ENCODE measurements at places on chromosomes 4 and X.
A peak's percentile ranks its signal among the peaks of the same experiment; 100 is the strongest.

DNA sequence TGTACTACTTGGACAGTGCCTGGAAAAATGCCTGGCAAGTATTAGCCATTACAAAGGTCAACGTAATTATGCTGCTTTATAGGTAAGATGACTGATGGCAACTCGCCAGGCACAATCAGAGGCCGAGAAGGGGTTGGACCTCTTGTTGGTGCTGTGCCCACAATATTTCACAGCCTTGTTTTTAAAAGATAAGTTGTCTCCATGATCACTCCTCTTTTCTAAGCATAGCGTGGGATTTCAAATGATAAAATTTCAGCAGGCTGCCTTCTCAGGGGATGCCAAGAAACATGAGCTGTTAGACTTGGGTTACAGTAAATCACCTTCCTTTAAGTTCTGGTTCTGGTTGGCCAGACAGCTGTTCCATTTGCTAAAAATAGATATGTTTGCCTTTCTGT lies 26.9 kb downstream of the HOPX start:
- no peak for DNase-seq

DNA sequence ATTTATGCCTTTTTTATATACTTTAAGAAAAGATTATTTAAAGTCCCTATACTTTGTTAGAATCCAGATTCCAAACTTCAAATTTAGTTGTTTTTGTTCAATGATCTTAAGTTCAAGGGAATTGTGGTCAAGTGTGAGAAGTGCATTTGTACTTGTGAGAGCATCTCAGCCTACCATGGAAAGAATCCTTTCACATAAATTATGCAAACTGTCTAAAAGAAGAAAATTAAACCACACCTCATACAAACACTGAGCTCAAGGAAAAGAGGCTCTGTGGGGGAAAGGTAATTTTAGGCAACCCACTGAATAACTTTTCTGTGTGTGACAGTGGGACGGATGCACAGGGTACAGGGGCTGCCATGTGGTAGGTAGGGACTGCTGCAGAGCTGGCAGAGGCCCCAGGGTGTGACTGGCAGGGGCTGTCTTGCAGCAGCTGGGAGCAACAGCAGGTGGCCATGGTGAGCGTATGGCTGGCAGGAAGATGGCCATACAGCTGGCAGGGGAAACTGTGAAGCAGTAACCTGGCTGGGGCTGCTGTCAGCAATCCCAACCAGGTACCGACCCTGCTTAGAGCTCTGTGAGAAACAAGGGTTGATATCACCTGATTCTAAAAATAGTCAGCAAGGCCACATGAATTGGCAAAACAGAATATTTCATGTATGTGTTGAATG lies 130.6 kb downstream of the UGT8 start:
- DNase-seq, result no peak

- DNase-seq, result no peak
These were observed 54.9 kb downstream of the MAP7D2 start for GRCh38 chrX:20061855-20062254.

GRCh38 chrX:19100586-19100985 lies 21.7 kb downstream of the ADGRG2 start:
- no peak for DNase-seq

- DNase-seq, result no peak
These were observed 978 bp upstream of the HS3ST1 start for GRCh38 chr4:11429699-11430045.

DNA sequence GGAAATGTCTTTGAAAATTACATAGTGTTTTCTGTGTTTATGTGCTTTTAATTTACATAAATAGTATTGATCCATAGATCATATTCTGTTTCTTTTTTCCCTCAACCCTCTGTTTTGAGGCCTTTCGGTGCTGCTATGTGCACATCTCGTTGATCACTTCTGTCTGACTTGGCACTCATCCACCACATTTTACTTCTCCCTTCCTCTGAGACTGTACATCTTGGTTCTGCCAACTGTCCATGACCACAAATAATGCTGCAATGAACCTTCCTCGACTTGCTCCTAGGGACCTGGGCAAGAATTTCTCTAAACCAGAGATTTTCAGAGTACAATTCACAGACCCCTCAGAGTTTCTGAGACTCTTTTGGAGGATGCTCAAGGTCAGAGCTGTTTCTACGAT lies 74.4 kb downstream of the RTL5 start:
- no peak for DNase-seq

- DNase-seq, result no peak
These were observed 1209.7 kb upstream of the PABPC4L start for GRCh38 chr4:135411251-135411650.

DNA sequence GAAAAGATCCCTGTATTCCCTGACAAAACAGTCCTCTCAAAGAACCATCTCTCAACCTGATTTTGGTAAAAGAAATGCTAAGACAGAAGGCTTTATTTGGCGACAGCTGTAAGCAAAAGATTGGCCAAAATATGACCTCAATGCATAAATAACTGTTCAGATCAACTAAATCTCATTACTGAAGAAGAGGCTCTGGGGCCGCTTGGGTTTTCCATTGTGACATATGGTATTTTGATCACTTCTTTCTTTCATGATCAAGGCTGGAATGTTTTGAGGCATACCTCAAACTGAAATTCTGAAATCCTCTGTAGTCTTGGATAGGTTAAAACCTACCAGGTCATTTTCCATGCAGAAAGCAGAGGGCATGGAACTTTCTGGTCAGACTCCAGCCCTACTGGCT lies 106.3 kb downstream of the C4orf51 start:
- DNase-seq, result no peak

- no peak for DNase-seq
These were observed 40.6 kb downstream of the GABRB1 start for GRCh38 chr4:47071901-47072341.

DNA sequence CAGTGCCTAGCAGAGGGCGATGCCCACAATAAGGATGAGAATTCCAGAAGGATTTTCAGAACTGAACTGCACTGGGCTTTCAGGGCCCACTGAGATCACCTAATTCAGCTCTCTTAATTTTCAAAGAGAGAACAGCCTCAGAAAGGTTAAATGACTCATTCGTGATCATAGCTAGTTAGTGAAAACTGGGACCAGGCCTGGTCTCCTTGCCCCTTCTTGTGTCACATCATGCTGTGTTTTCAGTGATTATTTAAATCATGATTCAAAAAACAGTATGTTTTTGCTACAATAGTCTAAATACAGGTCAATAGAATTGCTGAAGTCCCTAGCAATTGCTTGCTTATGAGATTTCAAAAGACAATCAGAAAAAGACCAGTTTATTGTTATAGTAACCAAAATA lies 136.4 kb upstream of the PLAC1 start:
- no peak for DNase-seq

DNA sequence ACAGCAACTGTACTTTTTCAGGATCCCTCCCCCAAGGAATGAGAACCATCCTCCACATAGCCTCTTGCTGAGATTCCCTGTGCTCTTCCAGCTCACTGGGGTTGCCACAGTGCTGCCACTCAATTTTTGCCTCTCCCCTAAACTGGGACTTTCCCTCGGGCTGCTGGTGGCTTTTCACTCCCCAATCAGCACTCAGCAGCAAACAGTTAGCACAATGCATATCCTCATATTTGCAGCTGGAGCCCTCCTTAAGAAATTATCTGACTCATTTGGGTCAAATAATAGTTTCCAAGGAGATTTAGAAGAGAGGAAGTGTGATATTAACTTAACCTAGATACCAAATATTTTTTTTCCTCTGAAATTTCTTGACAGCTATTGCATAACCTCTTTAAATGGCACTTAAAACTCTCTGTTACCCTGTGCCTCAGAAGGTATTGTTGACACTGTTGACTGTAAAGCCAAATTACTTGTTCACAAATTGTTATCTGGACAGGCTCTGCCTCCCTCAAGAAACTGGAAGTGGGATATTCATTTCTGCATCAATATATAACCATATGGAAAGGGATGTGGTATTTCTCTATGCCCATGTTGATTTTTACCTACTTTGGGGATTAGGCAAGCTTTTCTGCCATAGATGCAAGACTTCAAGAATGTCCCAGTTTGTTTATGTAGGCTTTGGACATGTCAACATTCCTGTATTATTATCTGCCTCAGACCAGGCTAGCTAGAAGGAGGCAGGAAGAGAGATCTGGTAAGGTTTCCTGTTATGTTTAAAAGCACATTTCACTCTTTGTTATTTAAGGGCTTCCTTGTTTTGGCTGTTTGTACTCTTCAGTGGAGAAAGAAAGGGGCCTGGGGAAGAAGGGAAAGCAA lies 58.0 kb downstream of the SEPTIN11 start:
- DNase-seq, result no peak

- no peak for DNase-seq
These were observed 530.1 kb downstream of the INPP4B start for GRCh38 chr4:142316025-142316424.

GRCh38 chr4:85779165-85779564 lies 304.2 kb downstream of the ARHGAP24 start:
- no peak for DNase-seq

- DNase-seq, result no peak
These were observed 221.7 kb downstream of the ARHGAP24 start for GRCh38 chr4:85696661-85697060.

DNA sequence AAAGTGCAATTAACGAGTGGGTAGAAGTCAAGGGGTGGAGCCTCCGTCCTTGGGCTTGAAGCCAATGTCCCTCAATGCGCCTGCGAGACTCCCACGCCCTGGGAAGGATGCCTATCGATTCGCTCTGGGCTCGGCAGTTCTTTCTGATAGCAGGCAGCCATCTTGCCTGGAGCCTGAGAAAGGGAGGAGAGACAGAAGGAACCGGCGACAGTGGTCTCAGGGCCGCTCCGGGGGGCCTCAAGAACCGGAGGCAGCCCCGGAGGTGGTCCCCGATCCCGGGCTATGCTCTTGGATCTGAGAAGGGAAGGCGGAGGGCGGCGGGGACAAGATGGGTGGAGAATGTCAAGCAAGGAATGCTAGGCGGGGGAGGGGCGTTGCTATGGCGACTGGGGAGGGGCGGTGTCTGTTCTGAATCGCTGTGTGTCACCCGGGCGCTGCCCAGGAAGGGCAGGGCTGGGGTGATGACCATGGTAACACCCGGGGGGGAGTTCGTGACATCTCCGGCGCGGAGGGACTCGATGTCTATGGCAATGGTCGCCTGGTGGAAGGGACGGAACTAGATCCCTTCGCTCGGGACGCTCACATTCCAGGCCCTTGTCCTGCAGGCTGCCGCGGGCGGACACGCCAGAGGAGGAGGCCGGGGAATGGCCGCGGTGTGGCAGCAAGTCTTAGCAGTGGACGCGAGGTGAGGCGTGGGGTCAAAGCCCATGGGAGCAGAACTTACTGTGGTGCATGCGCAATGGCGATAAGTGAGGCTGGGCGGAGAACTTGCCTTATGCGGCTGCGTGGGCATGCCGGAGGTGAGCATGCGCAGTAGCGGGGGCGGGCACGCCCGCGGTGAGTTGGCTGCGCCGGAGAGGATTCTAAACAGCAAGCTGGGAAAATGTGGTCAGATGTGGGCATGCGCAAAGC lies at the start of gene WDR13:
TSS of gene WDR13 (plus strand) at position 140 of the 912 bp plus-strand sequence. CDS start at position 645, 505 bp downstream.
- peak; percentile 77 for DNase-seq

DNA sequence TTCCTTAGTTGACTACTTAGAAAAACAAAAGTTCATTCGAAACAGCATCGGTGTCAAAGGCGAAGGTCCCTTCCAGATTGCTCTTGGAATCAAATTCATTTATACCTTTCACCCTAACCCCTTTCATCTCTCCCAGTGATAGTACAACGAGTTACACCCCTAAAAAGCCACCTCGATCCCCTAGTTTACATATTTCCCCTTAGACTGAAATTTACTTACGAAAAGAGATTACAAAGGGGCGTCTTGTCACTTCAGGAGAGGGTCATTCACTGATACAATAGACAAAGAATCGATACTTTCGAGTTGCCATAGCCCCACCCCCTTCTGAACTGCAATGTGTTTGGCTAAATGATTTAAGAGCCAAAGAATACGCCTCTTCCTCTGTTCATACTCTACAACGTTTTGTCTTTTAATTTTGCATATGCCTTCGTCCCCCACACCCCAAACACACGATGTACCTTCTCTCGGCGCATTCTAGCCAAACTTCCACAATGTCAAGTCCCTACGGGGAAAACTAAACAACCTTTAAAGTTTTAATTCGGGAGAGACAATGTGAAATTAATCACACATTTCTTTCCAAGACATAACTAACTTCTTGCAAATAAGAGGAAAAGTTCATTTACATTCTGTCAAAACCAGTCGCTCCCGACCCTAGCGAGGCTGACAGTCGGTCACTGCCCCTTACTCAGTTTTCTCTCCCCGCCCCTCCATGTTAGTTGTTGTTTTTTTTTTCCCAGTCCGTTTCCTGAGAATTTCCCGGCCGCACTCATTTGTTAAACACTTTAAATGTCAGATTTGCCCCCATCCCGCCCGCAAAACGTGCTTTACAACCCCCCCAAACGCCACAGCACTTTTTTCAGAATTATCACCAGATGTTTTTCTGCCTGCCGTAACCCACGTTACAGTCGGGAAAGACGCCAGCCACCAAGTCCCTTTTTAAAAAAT lies 88.6 kb downstream of the HPRT1 start:
- no peak for DNase-seq

DNA sequence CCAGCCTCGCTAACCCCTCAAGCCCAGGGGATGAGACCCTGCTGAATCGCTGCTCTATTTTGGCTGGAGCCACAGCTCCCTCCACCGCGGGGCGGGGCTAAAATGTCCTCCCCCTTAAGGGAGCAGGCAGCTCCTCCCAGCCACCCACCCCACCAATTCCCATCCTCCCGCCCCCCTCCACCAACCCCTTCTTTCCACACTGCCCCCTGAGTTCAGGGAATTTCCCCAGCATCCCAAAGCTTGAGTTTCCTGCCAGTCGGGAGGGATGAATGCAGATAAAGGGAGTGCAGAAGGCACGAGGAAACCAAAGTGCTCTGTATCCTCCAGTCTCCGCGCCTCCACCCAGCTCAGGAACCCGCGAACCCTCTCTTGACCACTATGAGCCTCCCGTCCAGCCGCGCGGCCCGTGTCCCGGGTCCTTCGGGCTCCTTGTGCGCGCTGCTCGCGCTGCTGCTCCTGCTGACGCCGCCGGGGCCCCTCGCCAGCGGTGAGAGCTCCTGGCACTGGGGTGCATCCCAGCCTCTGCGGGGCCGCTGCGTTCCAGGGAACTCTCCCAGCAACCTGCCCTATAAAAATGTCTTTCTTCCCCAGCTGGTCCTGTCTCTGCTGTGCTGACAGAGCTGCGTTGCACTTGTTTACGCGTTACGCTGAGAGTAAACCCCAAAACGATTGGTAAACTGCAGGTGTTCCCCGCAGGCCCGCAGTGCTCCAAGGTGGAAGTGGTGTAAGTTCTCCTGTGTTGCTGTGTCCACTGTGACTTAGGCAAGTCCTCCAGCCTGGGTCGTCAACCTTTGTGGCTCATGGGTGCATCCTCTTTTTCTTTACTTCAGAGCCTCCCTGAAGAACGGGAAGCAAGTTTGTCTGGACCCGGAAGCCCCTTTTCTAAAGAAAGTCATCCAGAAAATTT lies at the start of gene CXCL6:
TSS of gene CXCL6 (plus strand) at position 306 of the 907 bp plus-strand sequence. CDS start at position 379, 73 bp downstream.
- DNase-seq, result no peak

- DNase-seq, result no peak
These were observed 34.0 kb upstream of the RNF128 start for GRCh38 chrX:106692425-106693065.

DNA sequence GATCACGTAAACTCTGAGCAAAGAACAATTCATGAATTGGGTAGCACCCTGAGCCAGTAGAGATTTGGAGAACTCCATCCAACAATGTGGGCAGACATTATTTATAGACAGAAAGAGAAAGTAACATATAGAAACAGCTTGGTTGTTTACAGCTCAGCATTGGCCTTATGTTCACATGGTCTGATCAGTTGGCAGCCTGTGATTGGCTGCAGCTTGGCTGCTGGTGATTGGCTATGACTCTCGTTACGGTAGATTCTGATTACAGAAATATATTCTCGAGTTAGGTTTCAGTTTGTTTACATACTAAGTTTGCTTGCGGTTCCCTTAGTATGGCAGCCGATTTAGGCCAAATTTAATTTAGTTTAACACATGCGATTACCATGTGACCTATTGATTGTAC lies 663.4 kb downstream of the RAPGEF2 start:
- DNase-seq, result no peak
